ENCODE measurements at places on chromosomes 2 and 18.

GRCh38 chr2:58065248-58065647 is 18.6 kb downstream of the VRK2 start:
- no peak for DNase-seq

GRCh38 chr2:207895274-207895860 is 125.7 kb upstream of the FZD5 start:
- no peak for DNase-seq

GRCh38 chr2:158214431-158214830 is 112.8 kb downstream of the UPP2 start:
- no peak for DNase-seq

- no peak for DNase-seq
Observed at GRCh38 chr2:67895227-67895941, 167.4 kb downstream of the C1D start.

DNA sequence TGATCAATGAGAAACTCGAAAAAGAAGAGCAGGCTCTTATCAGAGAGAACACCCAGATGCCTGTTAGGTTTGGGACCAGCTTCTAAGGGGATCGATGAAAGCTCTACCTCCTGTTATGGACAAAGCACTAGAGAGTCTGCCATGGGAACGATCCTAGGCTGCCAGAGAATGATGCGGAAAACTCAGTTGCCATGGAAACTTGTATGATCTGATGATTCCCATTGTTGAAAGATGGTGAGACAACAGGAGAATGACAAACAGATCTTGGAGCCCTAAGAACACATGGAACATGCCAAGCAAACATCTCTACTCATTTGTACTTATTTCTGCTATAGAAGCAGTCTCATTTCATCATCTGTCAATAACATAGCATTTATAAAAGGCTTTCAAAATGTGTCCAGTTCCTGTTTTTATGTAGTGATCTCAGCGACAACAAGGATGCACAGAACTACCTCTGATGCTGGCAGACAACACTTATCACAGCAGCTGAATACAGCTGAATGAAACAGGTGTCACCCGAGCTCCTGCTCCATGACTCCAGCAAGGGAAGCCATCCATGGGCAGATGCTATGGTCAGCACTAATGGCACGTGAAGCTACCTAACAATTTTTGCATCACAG is 59.6 kb downstream of the NCKAP5 start:
- no peak for DNase-seq

GRCh38 chr2:232028631-232029030 is 67.1 kb downstream of the DIS3L2 start:
- DNase-seq: no peak

- DNase-seq: no peak
Observed at GRCh38 chr2:5977477-5977876, 285.3 kb downstream of the SOX11 start.

DNA sequence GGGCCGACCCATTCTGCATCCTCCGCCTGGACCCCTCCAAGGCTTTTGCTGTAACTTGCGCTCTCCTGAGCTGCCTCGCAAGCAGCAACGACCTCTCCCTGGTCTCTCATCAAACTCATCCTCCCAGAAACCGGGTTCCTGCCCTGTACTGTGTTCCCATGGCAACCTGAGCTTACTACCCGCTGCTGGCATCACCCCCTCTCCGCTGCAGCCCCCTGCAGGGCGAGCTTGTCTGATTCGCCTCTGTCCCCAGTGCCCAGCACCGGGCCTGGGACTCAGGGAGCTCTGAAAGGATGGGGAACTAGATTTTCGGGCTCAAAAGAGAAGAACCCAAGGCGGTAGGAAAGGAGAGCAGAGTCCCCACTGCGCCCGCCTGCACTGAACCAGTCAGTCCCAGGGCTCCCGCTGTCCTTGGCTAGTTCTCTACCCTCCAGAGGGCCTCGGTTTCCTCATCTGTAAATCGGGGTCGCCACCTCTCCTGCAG is 463 bp downstream of the HS1BP3 start:
- DNase-seq: no peak

DNA sequence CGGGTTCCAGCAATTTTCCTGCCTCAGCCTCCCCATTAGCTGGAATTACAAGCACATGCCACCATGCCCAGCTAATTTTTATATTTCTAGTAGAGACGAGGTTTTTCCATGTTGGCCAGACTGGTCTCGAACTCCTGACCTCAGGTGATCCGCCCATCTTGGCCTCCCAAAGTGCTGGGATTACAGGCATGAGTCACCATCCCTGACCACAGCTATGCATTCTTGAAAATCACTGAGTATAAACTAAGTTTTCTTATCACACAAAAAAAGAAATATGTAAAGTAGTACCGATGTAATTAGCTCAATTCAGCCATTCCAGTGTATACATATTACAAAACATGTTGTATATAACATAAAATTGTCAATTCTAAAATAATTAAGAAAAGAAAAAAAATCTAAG is 232.7 kb downstream of the MBD2 start:
- DNase-seq: no peak

DNA sequence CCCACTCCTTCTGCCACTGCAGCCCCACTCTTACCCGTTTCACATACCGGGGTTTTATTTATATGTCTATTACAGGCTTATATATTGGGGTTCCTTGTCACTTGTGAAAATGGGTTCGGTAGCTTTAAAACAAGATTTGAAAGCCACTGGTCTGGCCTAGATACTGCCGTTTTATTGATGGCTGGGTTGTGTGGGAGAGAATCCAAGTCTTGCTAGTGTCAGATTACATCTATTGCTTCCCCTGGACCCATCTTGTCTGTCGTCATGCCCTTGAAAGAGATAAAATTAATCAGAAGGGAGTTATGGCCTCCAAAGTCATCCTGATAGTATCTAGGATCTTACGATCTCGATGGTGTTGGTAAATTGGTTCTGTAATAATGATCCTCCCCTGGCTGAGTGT is 79.4 kb downstream of the EIPR1 start:
- no peak for DNase-seq

DNA sequence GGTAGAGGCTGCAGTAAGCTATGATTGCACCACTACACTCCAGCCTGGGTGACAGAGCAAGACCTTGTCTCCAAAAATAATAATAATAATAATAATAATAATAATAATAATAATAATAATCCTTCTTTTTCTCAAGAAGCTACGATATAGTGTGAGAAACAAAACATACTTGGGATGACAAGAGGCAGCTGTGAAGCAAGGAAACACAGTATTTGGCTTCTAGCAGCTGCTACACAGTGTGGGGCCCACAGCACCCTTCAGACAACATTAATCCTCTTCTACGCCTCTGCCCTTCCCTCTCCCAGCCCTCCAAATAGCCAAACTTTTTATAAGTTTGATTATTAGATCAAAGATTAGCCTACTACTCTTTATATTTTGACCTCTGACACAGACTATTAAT is 62.2 kb downstream of the MYOM1 start:
- no peak for DNase-seq

DNA sequence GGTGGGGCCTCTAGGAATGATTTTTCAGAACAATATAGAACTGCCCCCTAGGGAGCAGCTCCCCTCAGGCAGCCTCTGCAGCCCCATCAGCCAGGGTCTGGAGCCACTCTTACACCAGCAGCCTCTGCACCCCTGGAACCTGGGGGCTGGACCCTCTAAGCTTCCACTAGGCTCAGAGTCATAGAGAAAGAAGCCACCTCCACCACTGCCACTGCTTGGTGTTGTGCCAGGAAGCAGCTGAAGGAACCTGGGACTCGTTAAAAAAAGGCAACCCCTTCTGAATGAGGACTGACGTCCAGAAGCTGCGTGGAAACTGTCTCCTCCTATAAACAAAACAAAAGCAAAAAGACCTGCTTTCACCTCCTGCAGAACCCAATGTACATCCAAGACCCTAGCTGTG is 98.1 kb upstream of the HS6ST1 start:
- DNase-seq: no peak

DNA sequence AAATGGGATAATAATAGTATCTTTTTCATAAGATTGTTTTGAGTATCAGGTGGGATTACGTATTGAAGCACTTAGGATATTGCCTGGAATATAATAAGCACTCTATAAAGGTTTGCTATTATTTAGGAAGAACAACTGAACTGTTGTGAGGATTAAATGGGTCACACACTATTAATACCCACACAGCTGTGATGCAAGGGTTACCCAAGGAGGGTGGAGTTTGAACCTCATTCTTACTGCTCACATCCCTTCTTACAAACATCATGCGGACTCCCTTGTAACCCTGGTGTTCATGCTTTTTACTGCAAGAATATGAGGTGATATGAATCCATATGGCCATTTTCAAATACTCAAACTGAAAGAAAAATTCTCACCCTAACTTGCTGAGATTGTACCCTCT is 113.5 kb downstream of the KCTD1 start:
- no peak for DNase-seq

DNA sequence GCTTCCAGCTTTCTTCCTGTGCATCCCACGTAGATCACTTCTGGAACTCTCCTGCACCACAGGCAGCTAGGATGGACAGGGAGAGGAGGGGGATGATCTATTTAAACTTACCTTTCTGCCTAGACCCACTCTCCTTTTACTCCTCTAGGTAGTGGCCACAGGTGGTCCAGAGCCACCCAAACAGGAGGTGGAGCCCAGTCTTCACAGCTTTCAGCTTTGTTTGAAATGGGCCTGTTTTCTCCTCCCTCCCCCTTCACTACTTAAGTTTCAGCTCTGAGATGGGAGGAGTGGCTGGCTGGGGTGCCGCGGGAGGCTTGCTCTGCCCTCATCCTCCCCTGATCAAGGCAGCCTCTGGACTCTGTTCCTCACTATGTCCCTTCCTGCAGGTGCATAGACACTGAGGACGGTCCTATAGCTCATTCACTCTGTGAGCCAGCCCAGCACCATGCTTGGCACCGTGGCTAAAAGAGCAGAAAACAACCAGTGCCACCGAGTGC is 12.6 kb upstream of the CELF4 start:
- DNase-seq: no peak

DNA sequence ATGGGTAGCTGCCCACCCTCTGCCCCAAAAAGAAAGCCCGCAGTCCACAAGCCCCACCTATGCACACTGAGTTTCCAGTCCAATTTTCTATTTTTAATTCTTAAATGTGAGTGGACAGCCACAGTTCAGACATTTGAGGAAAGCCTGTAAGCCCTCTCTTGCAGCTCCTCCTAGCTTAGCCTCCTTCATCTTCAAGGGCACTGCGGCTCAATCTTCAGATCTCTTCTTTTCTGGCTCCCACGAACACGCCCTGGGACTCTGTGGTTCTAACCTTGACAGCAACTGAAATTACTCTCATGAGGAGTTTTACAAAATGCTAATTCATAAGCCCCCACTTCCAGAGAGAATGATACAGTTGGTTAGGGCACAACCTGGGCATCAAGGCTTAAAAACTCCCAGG is 144.0 kb downstream of the MSH2 start:
- no peak for DNase-seq

- DNase-seq: peak; percentile 76
Observed at GRCh38 chr2:231601356-231602229, 8.9 kb downstream of the TEX44 start.

GRCh38 chr2:204566439-204566838 is 21.2 kb downstream of the PARD3B start:
- DNase-seq: no peak

GRCh38 chr2:39834426-39834825 is 55.4 kb upstream of the THUMPD2 start:
- no peak for DNase-seq

GRCh38 chr2:160269365-160269764 is 69.3 kb upstream of the ITGB6 start:
- no peak for DNase-seq

DNA sequence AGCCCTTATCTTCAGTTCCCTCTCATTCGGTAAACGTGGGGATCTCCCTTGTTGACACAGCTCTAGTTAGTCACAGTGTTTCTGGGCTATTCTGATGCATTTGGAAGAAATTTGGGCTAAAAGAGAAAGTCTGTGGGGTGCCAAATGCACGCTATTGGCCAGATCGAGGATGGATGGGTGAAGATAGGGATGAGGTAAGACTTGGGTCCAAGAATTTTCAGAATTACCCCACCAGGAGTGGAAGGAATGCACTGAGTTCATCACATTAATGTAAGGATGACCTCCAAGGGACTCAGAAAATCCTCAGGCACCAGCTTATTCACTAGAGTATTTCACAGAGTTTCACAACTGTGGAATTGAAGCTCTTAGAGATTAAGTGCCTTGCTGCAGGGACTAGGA is 49.3 kb downstream of the NRP2 start:
- DNase-seq: no peak

- peak; percentile 27 for DNase-seq
Observed at GRCh38 chr2:197777823-197778407, 7.2 kb downstream of the BOLL start.

- no peak for DNase-seq
Observed at GRCh38 chr2:126635281-126635680, 20.7 kb upstream of the GYPC start.

DNA sequence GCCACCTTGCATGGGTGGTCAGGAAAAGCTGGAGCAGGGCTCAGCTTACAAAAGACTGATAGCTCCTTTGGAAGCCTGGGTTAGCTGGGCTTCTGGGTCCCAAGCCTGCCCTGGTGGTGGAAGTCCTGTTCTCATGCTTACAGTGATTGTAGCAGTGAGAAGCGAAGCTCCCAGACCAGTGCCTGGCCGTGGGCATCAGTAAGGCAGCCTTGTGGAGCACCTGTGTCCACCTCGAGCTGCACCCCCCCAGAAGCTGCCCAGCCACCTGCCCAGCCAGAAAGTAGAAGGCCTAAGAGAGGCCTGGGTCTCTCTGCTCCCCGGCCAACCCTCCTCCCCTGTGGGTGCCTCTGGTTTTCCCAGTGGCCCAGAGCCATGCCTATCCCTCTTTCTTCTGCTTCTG is 10.5 kb downstream of the GLI2 start:
- DNase-seq: no peak

GRCh38 chr2:118773826-118774225 is 73.6 kb downstream of the EN1 start:
- DNase-seq: no peak

DNA sequence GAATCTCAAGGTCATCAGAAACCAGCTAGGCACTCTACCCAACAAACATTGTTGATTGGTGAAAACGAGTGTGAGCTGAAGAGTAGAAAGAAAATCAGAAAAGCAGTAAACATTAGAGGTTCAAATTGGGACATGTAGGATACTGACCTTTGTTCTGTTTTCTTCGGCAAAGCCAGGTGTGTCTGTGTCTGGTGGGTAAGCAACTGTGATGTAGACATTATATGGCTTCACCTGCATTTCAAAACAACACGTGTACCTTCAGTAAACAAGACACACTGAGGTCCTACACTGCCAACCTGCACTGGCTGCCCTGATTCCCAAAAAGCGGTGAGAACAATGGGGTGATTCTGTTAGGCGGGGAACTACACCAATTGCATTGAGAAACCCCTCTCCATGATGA is 22.7 kb downstream of the KDSR start:
- DNase-seq: no peak

DNA sequence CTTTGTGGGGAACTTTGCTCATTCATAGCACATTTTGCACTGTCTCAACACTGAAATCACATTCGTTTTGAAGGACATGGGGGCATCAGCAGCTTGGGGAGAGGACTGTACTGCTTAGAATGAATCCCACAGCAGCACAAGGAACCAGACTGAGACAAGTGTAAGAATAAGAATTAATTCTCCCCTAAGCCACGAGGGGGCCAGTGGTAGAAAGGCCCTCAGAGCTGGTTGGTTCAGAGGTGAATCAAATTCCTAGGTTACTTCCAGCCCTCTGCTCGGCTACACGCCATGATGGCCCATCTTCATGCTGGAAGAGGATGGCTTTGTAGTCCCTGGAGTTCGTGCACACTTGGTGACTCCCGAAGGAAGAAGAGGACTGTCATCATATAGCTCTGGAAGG is 12.0 kb upstream of the MC5R start:
- DNase-seq: no peak
